ENCODE measurements at places on chromosomes 6 and 20.

DNA sequence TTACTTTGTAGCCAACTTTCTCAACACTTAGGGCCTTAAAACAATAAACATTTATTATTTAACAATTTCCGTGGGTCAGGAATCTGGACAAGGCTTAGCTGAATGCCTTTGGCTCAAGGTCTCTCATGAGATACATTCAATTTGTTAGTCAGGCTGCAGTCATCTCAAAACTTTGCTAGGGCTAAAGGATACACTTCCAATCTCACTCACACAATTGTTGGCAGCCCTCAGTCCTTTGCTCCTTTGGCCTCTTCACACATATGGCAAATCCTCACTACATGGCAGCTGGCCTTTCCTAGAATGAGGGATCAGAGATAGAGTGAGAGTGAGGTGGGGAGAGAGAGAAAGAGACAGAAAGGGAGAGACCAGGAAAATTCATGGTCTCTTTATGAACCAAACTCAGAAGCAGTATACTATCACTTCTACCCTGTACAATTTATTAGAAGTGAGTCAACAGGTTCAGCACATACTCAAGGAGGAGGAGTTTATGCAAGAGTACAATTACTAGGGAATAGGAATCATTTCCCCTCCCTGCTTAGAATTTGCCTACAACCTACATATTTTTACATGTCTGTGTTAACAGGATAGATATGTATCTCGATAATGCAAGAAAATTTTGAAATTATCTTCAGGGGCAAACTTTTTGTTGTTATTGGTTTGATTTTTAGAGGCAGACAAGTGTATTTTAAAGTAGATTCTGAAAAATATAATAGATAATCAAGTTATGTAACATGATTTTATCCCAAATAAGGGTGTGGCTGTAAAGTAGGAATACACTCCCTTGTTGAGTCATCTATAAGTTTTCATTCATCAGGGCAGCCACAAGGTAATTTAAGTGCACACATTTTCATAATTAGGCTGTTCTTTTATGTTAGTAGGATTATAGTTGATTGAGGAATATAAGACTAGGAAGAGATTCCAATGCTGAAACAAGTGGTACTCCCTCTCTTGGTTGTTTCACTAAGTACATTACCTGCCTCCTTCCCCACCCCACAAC is 85.9 kb upstream of the HMGCLL1 start:
- DNase-seq: no peak

GRCh38 chr6:53464927-53465460 is 79.9 kb downstream of the GCLC start:
- DNase-seq: no peak

- DNase-seq: no peak
Observed at GRCh38 chr6:44858998-44859397, 469.1 kb upstream of the RUNX2 start.

- DNase-seq: no peak
Observed at GRCh38 chr6:169009628-169010027, 244.0 kb downstream of the THBS2 start.

DNA sequence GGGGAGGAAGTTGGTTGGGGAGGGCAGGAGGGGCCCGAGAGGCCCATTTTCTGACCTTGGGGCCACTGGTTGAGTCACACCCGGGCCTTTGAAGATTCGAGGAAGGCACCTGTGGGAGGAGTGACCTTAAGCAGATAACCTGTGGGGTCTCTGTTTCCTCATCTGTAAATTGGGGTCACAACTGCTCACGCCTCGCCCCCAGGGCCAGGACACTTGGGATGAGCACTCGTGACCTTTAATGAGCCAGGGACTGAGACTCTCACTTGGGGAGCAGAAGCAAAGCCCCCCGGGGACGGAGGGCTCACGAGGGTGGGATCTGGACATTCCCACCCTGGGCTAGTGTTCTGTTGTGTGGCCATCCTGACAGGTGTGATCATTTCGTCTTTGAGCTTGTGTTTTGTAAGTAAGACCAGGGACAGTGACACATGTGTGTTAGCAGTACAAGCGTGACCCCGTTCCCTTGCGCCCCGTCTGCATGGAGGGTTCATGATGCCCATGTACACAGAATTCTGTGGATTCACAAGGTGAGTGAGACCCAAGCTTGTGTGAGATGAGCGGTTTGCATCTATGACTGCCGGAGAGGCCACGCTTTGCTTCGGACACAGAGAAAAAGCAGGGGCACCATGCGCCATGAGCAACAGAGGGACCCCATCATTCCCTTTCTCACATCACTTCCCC is 79.3 kb upstream of the PMEPA1 start:
- no peak for DNase-seq

DNA sequence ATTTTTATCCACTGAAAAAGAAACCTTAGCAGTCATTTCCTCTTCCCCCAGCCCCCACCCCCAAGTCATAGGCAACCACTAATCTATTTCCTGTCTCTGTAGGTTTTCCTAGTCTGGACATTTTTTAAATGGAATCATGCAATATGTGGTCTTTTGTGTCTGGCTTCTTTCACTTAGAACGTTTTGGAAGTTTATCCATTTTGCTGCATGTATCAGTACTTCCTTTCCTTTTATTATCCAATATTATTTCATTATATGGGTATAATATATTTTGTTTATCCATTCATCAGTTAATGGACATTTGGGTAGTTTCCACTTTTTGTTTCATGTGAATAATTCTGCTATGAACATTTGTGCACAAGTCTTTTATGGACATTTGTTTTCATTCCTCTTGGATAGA is 99.3 kb upstream of the BMP5 start:
- no peak for DNase-seq

GRCh38 chr20:62760856-62761758 is 35.2 kb upstream of the MRGBP start:
- no peak for DNase-seq
